ENCODE measurements at places on chromosomes 7 and 10.

DNA sequence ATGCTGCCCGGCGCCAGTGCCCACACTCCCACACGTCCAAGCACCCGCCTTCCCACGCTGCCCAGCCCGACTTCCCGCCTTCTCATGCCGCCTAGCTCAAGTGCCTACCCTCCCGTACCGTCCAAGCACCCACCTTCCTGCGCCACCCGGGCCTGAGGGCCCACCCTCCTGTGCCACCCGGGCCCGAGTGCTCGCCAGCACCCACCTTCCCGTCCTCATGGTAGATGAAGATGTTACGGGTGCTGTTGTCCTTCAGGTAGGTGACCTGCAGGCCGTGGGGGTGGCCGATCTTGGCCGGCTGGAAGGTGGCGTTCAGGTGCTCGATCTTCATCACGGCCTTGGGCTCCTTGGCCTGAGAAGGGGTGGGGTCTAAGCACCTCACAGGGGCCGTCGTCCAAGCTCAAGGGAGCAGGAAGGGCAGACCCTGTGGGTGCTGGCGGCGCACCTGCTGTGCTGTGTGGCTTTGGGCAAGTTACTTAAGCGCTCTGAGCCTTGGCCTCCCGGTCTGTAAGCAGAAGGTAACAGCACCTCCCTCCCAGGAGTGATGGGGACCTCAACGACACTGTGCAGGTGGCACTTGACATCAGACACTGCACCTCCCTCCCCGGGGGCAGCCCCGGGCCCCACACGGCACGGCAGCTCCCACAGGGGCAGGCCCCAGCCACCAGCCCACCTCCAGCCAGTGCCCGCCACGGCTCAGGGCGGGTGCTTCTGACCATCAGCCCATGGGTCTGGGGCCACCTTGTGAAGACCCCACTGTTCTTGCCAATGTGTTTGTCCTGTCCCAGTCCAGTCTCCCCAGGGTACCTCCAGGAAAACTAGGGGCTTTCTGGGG lies 27.8 kb downstream of the GET4 start:
- DNase-seq: no peak

DNA sequence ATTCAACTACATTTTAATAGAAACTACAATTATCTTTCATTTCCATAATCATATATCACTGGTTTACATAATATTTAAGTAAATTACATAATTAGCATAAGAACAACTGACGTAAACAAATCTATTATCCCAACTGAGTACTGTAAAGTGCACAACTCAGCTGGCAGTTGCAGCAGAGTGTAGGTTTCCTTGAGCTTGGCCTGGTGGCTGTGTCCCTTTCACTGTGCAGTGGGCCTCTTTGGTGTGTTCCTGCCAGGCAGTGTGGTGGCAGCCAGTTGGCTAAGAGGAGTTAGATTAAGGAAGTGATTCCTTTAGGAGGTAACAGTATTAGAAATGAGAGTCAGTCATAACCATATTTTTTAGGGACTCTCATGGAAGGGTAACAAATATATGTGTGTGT lies 7.0 kb downstream of the NRG3 start:
- no peak for DNase-seq

DNA sequence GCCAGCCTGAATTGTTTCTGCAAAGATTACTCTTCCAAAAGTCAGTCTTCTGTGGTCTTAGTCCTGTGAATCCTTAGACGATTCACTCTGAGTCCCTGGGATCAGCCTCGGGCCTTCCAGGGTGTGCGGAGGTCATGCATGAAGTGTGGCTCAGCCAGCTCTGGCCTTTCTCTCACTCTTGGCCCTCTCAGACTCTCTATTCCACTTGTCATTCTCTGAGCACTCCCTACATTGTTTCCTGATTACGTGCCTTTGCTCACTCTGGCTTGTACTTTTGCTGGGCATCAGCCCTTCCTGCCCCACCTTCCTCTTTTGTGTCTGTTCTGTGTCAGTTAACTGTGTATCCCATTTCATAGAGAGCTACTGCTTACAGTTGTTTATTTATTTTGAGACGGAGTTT lies 36.0 kb downstream of the CCNY start:
- DNase-seq: no peak

- DNase-seq: no peak
Observed at GRCh38 chr10:72243822-72244437, 27.9 kb upstream of the ASCC1 start.

DNA sequence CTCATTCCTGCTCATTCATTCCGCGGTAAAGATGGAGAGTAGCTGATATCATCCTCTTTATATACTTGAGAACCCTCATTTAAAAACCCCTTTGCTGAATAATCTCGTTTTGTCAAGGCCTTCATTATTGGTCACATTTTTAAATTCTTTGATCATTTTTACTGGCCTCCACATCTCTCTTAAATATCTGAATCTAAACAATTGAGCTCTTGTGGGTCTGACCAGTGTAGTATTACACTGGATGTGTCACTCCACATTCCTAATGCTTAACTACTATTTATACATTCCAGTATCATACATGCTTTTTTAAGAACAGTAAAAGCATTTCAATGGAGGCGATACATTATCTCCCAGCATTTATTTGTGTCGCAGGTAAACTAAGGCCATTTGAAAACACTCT lies 12.6 kb upstream of the PRPS1L1 start:
- no peak for DNase-seq

- DNase-seq: no peak
Observed at GRCh38 chr7:80826520-80827238, 92.2 kb downstream of the SEMA3C start.

- DNase-seq: peak; percentile 64
Observed at GRCh38 chr10:132307823-132308586, at the start of gene STK32C. TSS of gene STK32C (minus strand) at chr10:132307950. CDS start at chr10:132307833, 117 bp downstream.

DNA sequence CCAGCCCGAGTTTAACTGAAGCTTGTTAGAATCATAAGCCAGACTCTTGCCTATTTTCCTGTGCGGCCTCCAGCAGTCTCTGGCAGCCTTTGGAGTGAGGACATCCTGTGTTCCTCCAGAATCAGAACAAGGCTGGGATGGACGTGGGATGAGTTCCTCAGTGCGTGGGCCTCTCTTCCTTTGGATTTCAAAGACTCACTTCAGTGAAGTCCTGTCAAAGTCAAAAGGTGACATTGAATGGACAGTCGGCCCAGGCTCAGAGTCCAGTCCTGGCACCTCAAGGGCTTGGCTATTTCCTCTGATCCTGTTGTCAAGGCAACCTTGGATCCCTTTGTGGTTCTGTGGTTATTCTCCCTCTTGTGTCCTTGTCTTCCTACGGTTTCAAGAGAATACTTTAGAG lies 21.4 kb upstream of the SMC3 start:
- no peak for DNase-seq

DNA sequence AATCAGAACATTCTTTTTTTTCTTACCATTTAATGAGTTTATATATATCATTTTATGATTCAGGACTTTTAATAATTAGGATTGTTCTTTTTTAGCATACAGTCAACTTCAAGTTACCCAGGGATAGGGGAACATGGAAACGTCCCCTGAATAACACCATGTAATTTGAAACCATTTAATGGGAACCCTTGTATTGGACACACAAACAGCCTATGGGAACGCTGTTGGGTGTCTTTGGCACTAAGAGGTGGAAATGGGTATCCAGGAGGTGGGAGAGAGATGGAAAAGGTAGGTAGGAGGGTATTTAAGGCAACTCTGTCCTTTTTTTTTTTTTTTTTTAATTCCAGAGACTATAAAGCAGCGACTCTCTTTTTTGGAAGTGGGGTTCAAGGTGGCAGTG lies 2.6 kb downstream of the LUC7L2 start:
- DNase-seq: no peak

DNA sequence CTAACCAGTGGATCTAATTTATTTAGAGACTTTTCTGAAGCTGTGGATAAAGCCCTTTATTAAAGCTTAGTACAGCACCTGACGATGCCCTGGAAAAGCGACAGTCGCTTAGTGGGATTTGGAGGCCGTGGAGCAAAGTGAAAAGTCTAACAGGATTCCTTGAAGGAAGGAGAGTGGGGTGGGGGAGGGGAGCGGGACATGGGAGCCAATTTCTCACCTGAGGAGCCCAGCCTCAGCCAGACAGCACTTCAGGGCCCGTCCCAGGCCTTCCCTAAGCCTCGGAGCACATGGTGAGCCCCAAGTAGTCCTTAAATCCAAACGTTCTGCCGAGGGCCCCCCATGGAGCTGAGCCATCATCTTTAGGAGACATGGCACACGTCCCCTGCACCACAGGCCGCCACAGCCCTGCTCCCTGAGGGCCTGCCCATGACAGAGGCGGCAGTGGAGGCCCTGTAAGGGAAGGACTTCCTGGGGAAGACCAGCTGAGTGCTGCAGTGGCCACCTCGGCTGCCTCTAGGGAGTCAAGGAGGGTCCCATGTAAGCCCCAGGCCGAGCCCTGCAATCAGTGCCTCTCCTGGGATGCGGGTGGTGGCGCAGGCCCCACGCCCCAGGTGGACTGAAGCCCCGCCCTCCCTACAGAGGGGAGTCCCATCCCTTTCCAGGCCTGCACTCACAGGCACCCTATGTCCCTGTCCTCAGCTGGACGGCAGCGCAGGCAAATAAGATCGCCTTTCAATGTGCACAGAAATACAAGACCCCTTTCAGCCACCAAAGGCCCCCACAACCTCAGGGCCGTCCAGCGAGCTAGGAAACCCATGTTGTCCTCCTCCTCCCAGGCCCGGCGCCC lies 187.0 kb downstream of the MAD1L1 start:
- no peak for DNase-seq

GRCh38 chr7:39827571-39827970 lies 122.5 kb upstream of the CDK13 start:
- no peak for DNase-seq

- no peak for DNase-seq
Observed at GRCh38 chr7:18221377-18222293, 194.0 kb upstream of the PRPS1L1 start.

DNA sequence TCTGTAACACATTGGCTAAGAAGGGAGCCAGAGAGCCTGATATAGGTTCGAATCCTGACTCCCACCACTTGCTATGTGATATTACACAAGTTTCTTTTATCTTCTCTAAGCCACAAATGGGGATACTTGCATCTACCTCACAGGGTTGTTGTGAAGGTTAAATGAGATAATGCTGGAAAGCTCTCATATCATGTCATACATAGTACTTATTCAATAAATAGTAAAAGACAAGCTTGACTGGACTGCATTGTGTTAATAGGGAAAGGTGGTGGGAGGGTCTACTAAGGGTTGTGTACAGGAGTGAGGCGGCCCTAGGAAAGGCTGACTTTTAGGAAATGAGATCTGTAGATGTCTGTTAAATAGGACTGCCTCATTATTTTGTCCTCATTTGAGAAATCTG lies 35.8 kb upstream of the DNMBP start:
- no peak for DNase-seq
